ENCODE measurements at places on chromosomes 2 and 18. TPM values are rescaled to one million over a fixed set of nuclear protein-coding genes. Genes with fewer than 3 reads are reported as not detected.

CCDC148 gene
- not detected for total RNA-seq

OXER1 gene
- not detected for total RNA-seq

MAIP1 gene
- 20.7 TPM for total RNA-seq

CNRIP1 gene
- not detected for total RNA-seq

STAT4 gene
- 72.6 TPM for total RNA-seq

VIT gene
- not detected for total RNA-seq

LBX2 gene
- total RNA-seq, result not detected

ARMC9 gene
- total RNA-seq, result 0.58 TPM

HSPE1 gene
- 95.6 TPM for total RNA-seq

ABCG5 gene
- total RNA-seq, result not detected

POMC gene
- 4.1 TPM for total RNA-seq

CLHC1 gene
- total RNA-seq, result 9.6 TPM

SERPINB10 gene
- total RNA-seq, result not detected

BUB1 gene
- total RNA-seq, result 118 TPM

DES gene
- not detected for total RNA-seq

LPIN1 gene
- total RNA-seq, result 62.2 TPM

NETO1 gene
- total RNA-seq, result not detected

CD207 gene
- not detected for total RNA-seq

MDH1B gene
- total RNA-seq, result 0.50 TPM

RNF125 gene
- 36.0 TPM for total RNA-seq

PLB1 gene
- 0.74 TPM for total RNA-seq

SOX11 gene
- not detected for total RNA-seq

AFF3 gene
- 7.4 TPM for total RNA-seq

LYG2 gene
- not detected for total RNA-seq

GPR45 gene
- not detected for total RNA-seq

SMPD4 gene
- total RNA-seq, result 70.9 TPM

GAL3ST2 gene
- total RNA-seq, result not detected

DNAH7 gene
- total RNA-seq, result 0.04 TPM

CCDC178 gene
- not detected for total RNA-seq

LRP2 gene
- 0.15 TPM for total RNA-seq

RTP5 gene
- not detected for total RNA-seq

TTC21B gene
- total RNA-seq, result 22.1 TPM

FASTKD1 gene
- total RNA-seq, result 29.0 TPM
